ENCODE measurements at places on chromosomes 7 and 10.

DNA sequence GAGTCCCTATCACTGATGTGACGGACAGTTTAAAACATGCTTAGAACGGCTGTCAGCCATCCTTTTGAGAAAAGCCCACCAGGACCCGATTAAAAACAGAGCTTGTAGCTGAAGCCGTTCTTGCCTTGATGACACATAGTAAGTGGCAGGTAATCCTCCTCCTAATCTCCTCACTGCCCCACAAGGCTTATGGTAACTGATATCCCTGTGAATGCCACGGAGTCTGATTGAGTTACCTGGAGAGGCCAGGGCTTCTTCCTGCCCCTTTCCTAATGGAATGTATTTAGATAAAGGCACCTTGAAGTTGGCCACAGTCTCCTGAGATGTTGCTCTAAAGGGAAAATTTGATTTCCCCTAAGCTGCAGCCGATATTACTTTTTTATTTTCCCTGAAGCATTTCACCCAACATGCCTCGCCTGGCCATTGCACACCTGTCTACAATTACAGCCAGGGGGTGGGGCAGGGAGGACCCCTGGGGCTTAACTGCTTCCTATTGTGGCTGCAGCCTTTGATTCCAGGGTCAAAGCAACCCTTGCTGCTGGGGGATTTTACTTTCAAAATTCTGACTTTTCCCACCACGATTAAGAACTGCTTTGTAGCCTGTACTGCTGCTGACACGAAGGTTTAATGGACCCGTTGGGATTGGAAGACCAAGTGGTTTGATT lies 169.0 kb upstream of the GPR26 start:
- DNase-seq: no peak

DNA sequence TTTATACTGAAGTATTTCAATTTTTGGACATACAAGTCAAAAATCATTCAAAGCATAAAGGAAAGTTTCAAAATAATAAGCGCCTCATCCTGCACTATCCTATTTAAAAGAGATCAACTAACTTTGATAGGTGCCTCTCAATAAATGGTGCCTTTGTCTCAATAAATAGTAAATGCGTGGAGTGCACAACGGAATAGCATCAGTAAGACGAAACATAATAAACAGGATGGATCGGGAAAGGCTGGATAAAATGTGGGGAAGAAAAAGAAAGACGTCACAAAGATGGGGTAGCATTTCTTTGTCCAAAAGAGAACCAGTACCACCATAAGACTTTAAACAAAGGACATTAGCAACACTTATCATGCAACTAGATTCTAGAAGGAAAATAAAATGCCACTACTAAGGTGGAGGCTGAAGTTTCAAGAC lies 571 bp upstream of the PRKAR2B start:
- DNase-seq: no peak

DNA sequence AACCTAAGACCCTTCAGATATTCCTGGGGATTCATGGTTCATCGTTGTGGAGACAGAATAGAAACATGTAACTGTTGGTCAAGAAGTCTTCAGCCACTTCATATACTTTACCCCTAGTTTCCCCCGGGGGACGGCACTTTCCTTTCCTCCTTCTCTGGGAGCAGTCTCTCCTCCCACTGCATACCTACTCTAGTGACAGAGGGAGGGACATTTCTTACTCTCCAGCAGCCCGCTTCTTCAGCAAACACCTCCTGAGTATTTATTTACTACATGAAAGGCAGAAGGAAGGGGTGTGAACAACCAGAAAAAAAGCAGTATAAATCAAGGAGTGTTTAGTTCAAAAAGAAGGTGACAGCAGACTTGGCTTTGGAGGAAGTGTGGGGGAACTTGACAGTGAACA lies 69.0 kb downstream of the LHFPL3 start:
- no peak for DNase-seq

DNA sequence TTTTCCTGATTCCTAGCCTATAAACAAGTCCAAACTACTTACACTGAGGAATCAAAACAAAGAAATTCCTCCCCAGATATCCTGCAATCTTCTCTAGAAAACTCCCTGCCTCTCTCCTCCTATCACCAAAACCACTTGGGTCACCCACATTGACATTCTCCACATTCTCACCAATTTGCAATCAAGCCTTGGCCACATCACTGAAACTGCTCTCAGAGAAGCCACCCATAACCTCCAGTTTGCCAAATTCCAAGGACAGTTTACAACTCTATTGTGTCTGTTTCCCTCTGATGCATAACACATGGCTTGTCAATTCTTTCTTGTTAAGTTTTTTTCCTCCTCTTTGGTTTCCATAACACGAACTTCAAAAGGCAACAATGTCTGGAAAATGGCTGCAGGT lies 233.5 kb downstream of the XPNPEP1 start:
- DNase-seq: no peak

- DNase-seq: no peak
Measured at GRCh38 chr10:90644165-90644564, 213.7 kb downstream of the HTR7 start.

Data from stimulated activated CD8-positive, alpha-beta memory T cell treated with anti-CD3 and anti-CD28 coated beads, Interleukin-15, amount 100 ng/mL, for 1 hour (primary cell).